RPMI7951 (cell line): ENCODE measurements at places on chromosomes 16 and 17. TPM values are rescaled to one million over a fixed set of nuclear protein-coding genes. Genes with fewer than 3 reads are reported as not detected.

- DNase-seq: no peak
Observed at GRCh38 chr17:77258638-77259037, 117.9 kb downstream of the SEC14L1 start.

GRCh38 chr16:29745121-29745852 lies 503 bp downstream of the C16orf54 start:
- no peak for DNase-seq

DNA sequence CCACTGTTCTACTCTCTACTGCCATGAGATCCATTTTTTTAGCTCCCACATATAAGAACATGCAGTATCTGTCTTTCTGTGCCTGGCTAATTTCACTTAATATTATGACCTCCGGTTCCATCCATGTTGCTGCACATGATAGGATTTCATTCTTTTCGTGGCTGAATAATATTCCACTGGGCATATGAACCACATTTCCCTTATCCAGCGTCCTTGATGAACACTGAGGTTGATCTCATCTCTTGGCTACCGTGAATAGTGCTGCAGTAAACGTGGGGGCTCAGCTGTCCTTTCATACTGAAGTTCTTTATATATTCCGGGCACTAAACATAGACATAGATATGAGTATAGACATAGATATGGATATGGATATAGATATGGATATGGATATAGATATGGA lies 109.3 kb upstream of the TNRC6C start:
- no peak for DNase-seq

GRCh38 chr16:70691223-70692129 lies 5.6 kb upstream of the MTSS2 start:
- DNase-seq: peak; percentile 99

DNA sequence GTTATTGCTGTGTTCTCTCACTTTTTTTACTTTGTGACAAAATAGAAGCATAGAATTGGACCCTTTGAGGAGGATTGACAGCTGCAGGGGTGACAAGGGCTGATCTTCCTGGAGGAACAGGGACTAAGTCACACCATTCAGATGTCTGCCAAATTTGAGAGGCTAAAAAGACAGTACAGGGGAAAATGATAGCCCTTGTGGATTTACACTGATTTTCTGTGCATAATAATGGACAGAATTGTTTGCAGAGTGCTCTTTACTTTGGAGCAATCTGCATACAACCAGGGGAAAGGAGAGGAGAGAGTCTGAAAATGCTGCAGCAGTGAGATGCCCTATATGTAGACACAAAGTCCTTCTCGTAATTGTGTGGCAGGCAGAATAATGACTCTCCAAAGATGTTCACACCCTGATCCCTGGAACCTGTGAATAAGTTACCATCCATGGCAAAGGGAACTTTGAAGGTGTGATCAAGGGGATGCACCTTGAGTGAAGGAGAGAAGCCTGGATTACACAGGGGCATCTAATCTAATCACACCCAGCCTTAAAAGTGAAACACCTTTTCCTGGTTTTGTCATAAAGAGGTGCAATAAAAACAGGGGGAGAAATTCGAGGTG lies 221.4 kb upstream of the CPHXL start:
- no peak for DNase-seq

DNA sequence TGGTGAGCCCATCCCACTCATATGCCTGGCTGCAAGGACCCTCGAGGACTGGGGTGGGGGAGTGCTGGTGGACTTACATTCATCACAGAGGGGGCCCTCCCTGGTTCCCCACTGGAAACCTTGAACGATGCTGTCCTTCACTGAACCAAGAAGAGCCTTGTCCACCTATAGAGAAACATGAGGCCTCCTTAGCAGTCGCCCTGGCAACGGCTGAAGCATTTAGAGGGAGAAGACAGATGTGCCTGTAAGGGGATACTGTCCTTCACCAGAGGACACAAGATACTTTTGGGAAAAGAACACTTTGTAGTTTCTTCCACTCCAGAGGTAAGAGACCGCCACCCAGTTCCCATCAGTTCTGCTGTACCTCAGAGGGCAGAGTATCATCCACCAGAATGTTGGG lies 6.5 kb downstream of the HIGD1B start:
- no peak for DNase-seq

DNA sequence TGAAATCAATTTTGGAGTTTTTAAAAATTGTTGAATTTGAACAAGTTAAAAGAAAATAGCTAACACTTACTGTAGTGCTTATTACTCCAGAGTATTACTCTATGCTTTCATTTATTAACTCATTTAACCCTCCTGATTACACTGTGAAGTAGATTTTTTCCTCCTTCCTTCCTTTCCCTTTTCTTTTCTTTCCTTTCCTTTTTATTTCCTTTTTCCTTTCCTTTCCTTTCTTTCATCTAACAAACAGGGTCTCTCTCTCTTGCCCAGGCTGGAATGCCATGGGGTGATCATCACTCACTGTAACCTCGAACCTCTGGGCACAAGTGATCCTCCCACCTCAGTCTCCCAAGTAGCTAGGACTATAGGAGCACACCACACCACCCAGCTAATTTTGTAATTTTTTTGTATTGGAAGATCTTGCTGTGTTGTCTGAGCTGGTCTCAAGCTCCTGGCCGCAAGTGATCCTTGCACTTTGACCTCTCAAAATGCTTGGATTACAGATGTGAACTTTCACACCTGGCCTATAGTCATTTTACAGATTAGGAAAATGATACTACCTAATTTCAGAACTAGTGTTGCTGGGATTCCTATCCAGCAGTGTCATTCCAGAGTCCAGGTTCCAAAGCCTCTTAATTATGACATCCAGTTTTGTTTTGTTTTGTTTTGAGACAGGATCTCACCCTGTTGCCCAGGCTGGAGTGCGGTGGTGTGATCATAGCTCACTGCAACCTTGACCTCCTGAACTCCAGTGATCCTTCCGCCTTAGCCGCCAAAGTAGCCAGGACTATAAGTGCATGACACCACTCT lies 59.9 kb downstream of the TAOK1 start:
- DNase-seq: no peak

- no peak for DNase-seq
Observed at GRCh38 chr16:29226782-29227181, 179.7 kb downstream of the NPIPB11 start.

DNA sequence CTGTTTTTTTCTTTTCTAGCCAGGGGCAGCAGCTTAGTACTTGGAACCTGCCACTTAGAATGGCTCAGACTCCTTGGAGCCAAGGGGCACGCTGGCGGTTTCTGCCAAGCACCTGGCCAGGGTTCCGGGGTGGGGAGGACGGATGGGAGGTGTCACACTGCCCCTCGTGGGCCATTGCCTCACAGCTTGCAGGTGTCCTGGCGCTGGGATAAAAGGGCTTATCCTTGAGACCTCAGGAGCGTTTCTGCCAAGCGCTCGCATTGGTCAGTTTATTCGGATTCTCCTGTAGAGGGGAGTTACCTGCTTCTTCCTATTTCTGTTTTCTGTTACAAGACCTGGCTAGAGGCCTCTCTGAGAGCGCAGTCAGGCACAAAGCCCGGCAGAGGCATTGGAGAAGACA lies 234.6 kb downstream of the MSI2 start:
- no peak for DNase-seq

- peak; percentile 35 for DNase-seq
Observed at GRCh38 chr17:41452281-41452680, 11.5 kb upstream of the KRT38 start.

GRCh38 chr17:72332367-72332766 lies 211.5 kb downstream of the SOX9 start:
- DNase-seq: peak; percentile 11

DNA sequence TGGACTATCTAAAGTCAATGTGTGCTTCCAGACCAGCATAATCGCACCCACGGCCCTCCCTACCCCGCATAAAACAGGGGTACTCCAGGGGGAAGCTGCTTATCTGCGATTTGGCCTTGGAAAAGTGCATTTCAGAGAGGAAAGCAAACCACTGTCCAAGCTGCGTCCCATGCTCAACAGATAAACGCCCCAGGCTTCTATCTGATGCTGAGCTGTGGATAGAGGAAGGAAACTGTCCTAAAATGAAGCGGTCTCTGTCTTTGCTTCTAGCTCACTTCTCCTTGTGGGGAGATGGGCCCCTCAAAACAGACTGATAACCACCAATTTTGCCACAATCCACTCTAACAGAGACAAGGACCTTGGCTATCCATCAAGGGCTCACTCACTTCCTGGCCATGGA lies 160.5 kb upstream of the TNRC6C start:
- DNase-seq: no peak

DNA sequence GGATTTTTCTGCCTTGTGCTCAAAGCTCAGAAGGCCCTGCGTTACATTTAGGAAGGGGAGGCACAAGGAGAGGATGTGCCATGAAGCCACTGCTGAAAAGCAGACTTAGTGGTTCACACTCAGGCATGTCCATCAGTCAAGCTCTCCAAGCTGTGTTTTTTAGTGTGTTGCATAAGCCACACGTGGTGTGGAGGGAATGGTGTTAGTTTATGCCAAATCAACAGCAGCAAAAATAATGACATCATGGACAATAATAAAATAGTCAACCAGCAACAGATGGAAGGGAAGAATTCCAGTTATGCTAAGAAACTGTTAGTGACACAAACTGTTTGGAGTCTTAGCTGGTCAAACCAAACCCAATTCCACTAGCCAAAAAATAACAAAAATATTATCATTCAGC lies 438.3 kb downstream of the NPIPA7 start:
- DNase-seq: no peak

- DNase-seq: no peak
Observed at GRCh38 chr16:88339930-88340754, 42.6 kb upstream of the ZNF469 start.

GRCh38 chr17:70324031-70324430 lies 154.7 kb downstream of the KCNJ2 start:
- no peak for DNase-seq

DNA sequence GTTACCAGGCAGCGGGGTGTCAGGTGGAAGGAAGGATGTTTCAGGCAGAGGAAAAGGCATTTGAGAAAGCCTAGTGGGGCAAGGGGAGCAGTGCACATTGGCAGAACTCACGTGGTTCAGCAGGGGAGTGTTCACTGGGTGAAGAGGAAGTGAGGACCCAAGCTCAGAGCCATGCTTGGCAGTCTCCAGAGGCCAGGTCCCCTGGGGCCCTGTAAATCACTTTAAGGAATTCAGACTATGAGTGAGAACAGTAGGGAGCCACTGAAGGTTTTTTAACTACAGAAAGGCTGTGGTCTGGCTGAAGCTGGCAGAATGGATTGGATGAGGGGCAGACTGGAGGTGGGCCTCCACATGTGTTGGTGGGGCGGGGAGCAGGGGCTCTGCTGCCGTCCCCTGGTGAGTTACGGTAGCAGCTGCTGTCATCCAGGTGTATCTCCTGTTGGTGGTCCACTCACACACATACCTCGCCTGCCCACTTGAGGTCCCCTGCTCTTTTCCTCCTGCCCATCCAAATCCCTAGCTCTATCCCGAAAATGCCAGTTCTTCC lies 5.1 kb downstream of the CLEC16A start:
- DNase-seq: peak; percentile 22

GRCh38 chr16:56038564-56039098 lies 152.7 kb upstream of the GNAO1 start:
- DNase-seq: no peak

DNA sequence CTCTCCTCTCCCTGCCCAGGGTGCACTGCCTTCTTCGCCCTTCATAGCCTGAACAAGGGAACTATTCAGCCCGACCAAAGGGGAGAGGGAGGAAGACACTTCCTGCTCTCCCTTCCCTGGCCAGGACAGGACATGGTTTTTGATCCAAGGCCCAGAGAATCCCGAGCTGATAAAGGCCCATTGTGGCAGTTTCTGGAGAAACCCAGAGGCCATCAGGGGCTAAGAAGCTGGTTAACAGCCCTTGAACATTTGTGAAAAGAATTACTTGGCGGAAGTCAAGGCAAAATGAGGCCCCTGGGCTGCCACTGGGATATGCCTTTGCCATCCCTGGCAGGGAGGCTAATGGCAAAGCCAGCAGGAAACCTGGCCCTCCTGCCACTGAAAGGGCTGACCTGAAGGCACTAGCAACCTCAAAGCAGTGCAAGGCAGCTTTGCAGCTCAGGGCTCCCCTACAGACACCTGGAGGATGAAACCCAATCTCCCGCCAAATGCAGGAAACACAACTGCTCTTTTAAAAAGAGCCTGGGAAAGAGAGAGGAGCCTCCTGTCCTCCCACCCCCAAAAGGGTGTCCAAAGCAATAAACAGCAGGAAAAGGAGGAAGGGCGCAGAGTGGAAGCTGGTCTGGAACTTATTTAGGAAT lies 12.6 kb downstream of the PHB1 start:
- DNase-seq: peak; percentile 50

GRCh38 chr16:50743581-50744225 lies 1.8 kb downstream of the CYLD start:
- no peak for DNase-seq

DNA sequence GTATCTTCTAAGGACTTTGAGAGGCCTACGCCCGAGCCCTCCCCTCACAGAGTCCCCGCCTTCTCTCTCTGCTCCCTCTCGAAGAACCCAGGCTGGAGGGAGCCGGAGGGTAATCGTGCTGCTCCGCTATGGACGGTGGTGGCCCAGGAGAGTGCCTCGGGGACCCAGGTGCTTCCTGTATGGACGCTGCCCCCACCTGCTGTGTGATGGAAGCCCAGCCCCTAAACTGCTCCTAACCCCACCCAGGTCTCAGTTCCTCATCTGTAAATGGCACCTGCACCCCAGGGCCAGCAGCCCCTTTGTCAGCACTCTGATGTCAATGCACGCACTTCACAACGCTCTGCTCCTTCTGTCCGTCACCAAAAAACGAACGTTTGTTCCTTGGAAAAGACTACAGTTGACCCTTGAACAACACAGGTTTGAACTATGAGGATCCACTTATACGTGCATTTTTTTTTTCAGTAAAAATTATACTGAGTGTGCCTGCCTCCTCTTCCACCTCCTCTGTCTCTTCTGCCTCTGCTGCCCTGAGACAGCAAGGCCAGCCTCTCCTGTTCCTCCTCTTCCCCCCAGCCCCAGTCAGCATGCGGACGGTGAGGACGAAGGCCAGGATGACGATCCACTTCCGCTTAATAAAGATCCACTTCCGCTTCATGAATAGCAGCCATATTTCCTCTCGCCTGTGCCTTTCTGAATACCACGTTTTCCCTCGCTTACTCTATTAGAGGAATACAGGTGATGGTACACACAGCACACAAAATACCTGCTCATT lies 118.3 kb downstream of the BANP start:
- no peak for DNase-seq

Gene MT3
- not detected in 2 replicates for total RNA-seq

Gene GP2
- total RNA-seq: not detected in 2 replicates

Gene OTOP3
- total RNA-seq: not detected in 2 replicates

Gene RCVRN
- 0.36 TPM in 1 of 2 replicates, not detected in the other for total RNA-seq

Gene CRISPLD2
- total RNA-seq: 7.9 and 8.8 TPM in 2 replicates

Gene PPP1R1B
- total RNA-seq: 0.48 TPM in 1 of 2 replicates, not detected in the other

Gene HAS3
- 0.72 TPM in 1 of 2 replicates, not detected in the other for total RNA-seq

Gene KLHDC4
- 15.4 and 16.0 TPM in 2 replicates for total RNA-seq

Gene C17orf58
- total RNA-seq: 23.8 and 36.3 TPM in 2 replicates
